ENCODE measurements at places on chromosomes 4 and X.

- DNase-seq: no peak
- no peak overlapping the region for H3K4me3 ChIP-seq
- no peak overlapping the region for H3K27ac ChIP-seq
- no peaks in the 10 kb centered on the region for H3K36me3 ChIP-seq
- H3K27me3 ChIP-seq: peaks cover 11% of the 10 kb centered on the region
- H3K4me1 ChIP-seq: peaks cover 13% of the 10 kb centered on the region
Observed at GRCh38 chrX:20519826-20520225, 253.1 kb upstream of the RPS6KA3 start.

- H3K4me3 ChIP-seq: no peak overlapping the region
- no peaks in the 10 kb centered on the region for H3K36me3 ChIP-seq
- no peak overlapping the region for H3K27ac ChIP-seq
- DNase-seq: no peak
- no peaks in the 10 kb centered on the region for H3K4me1 ChIP-seq
Observed at GRCh38 chrX:104318330-104319009, 63.7 kb upstream of the ESX1 start.

GRCh38 chr4:108355186-108355901 is 186.6 kb upstream of the LEF1 start:
- H3K27ac ChIP-seq: no peak overlapping the region
- DNase-seq: no peak
- peaks cover 8% of the 10 kb centered on the region for H3K4me1 ChIP-seq
- H3K27me3 ChIP-seq: peaks cover 23% of the 10 kb centered on the region
- no peak overlapping the region for H3K4me3 ChIP-seq

DNA sequence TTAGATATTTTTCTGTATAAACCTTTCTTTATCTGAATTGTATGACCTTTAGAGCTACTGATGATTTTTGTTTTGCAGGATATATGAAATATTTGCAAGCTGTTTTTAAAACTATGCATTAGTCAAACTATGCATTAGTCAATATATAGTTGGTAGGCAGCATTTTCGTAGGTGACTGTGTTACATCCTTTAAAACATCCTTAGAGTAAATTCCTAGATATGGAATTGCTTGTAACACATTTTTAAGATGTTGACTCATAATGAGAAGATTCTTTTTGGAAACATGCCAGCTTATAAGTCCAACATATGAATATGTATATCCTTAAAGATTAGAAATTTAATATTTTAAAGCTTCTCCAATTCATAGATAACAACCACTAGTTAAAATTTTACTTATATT is 1768.5 kb downstream of the PCDH7 start:
- H3K36me3 ChIP-seq: no peaks in the 10 kb centered on the region
- H3K27ac ChIP-seq: no peak overlapping the region
- H3K4me3 ChIP-seq: no peak overlapping the region
- DNase-seq: no peak

GRCh38 chrX:69080855-69081465 is 84.3 kb downstream of the PJA1 start:
- DNase-seq: no peak
- H3K36me3 ChIP-seq: no peaks in the 10 kb centered on the region
- no peaks in the 10 kb centered on the region for H3K27me3 ChIP-seq
- H3K4me1 ChIP-seq: no peaks in the 10 kb centered on the region

DNA sequence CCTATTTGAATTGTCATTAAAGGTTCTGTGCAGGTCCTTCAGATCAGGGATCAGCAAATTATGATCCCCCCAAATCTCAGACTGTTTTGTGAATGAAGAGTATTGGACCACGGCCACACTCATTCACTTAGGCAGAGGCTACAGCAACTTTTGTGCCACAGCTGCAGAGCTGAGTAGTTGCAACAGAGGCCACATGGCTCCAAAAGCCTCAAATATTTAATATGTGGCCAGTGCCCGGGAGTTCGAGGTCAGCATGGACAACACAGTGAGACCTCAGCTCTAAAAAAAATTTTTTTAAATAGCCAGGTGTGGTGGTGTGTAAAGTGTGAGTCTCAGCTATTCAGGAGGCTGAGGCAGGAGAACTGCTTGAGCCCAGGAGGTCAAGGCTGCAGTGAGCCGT is 100.7 kb downstream of the NSUN7 start:
- H3K4me3 ChIP-seq: no peak overlapping the region
- no peak for DNase-seq
- no peak overlapping the region for H3K27ac ChIP-seq
- peaks cover 52% of the 10 kb centered on the region for H3K27me3 ChIP-seq

DNA sequence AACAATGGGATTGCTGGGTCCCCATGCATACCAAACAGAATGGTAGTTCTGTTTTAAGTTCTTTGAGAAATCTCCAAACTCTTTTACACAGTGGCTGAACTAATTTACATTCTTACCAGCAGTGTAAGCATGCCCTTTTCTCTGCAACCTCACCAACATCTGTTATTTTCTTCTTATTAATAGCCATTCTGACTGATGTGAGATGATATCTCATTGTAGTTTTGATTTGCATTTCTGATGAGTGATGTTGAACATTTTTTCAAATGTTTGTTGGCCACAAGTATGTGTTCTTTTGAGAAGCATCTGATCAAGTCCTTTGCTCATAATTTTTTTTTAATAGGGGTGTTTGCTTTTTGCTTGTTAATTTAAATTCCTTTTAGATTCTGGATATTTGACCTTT is 41.2 kb upstream of the ZMAT1 start:
- DNase-seq: no peak
- no peaks in the 10 kb centered on the region for H3K4me1 ChIP-seq
- no peak overlapping the region for H3K4me3 ChIP-seq
- H3K27me3 ChIP-seq: peaks cover 27% of the 10 kb centered on the region

GRCh38 chr4:81573840-81574239 is 102.1 kb upstream of the RASGEF1B start:
- peaks cover 13% of the 10 kb centered on the region for H3K27me3 ChIP-seq
- H3K36me3 ChIP-seq: no peaks in the 10 kb centered on the region
- H3K4me3 ChIP-seq: no peak overlapping the region
- H3K27ac ChIP-seq: no peak overlapping the region
- H3K4me1 ChIP-seq: no peaks in the 10 kb centered on the region
- DNase-seq: no peak

DNA sequence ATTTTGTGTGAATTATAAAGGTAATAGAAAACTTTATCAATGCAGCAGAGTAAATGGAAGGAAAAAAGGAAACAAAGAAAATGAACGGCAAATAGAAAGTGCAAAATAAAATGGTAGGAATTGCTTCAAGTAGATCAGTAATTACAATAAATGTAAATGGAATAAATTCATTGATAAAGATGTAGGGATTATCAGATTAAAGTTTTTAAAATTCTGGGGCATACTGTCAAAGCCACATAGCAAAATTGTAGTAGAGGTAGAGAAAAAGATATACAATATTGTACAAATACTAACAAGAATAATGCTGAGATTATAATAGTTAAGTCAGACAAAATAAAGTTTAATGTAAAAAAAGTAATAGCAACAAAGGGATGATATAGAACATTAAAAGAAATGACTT is 94.7 kb downstream of the SMIM20 start:
- H3K27me3 ChIP-seq: peaks cover 52% of the 10 kb centered on the region
- H3K36me3 ChIP-seq: no peaks in the 10 kb centered on the region
- no peak for DNase-seq

DNA sequence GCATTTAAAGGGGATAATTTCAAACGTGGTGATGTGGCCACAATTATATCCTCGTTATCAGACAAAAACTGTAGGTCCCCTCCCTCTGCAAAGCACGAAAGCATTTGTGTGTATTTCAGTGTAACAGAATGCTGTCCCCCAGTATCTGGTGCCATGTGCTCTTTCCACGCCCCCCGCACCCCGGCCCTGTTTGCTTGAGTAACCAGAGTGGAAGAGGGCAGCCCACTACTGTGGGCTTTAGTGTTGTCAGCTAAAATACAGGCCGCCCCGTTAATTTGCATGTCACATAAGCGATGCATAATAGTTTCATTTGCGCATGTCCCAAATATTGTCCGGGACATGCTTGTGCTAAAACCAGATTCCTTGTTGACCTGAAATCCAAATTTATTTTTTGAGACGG is 110.1 kb downstream of the PHKA2 start:
- no peak overlapping the region for H3K4me3 ChIP-seq
- peaks cover 28% of the 10 kb centered on the region for H3K27me3 ChIP-seq
- DNase-seq: no peak
- no peak overlapping the region for H3K27ac ChIP-seq
- H3K36me3 ChIP-seq: peaks cover 1% of the 10 kb centered on the region

- no peaks in the 10 kb centered on the region for H3K27me3 ChIP-seq
- H3K27ac ChIP-seq: peak overlapping the region; percentile 67
- peaks cover 46% of the 10 kb centered on the region for H3K4me1 ChIP-seq
Observed at GRCh38 chr4:7880683-7881082, 59.0 kb downstream of the AFAP1 start.

DNA sequence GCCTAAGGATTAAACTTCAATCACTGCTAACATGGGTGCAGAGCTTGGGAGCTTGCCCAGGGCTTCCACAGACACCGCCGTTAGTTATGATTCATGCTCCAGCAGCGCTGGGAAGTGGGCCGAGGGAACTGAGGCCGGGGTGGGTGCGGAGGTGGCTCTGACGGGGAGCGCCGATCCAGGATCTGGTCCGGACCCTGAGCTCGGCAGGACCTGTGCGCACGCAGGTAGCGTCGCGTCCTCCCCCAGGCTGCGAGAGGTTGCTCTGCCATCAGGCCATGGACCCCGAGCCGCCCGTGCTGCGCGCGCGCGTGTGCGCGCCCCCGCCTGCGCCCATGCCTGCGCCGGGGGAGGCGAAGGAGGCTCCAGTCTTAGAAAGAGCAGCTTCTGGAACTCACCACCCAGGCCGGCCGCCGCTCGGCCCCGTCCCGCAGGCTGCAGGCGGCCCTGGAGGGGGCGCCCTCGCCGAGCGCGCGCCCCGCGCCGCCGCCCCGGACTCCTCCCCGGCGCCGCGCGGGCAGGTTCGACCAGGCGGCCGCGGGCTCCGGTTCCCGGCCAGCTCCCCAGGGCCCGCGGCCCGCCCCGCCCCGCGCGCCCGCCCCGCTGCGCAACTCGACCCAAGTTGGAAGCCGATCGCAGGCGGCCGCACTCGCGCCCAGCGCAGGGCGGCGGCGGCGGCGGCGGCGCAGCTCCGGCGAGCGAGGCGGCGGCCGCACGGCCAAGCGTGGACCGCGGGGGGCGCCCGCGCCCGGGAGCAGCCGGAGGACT is 732 bp upstream of the ADRA2C start:
- H3K27me3 ChIP-seq: peaks cover 46% of the 10 kb centered on the region
- H3K4me1 ChIP-seq: no peaks in the 10 kb centered on the region
- no peak for DNase-seq

- no peak overlapping the region for H3K27ac ChIP-seq
- H3K4me1 ChIP-seq: no peaks in the 10 kb centered on the region
- no peak overlapping the region for H3K4me3 ChIP-seq
- H3K36me3 ChIP-seq: no peaks in the 10 kb centered on the region
Observed at GRCh38 chr4:173051716-173052115, 116.9 kb upstream of the GALNT7 start.

- no peaks in the 10 kb centered on the region for H3K36me3 ChIP-seq
- H3K4me3 ChIP-seq: no peak overlapping the region
- no peaks in the 10 kb centered on the region for H3K27me3 ChIP-seq
- DNase-seq: no peak
- H3K27ac ChIP-seq: no peak overlapping the region
Observed at GRCh38 chr4:22744478-22745062, 51.8 kb downstream of the GBA3 start.

- H3K27ac ChIP-seq: no peak overlapping the region
- H3K4me1 ChIP-seq: no peaks in the 10 kb centered on the region
- H3K27me3 ChIP-seq: no peaks in the 10 kb centered on the region
- H3K4me3 ChIP-seq: no peak overlapping the region
Observed at GRCh38 chr4:44147571-44148075, 301.0 kb downstream of the KCTD8 start.

- H3K36me3 ChIP-seq: no peaks in the 10 kb centered on the region
- H3K27me3 ChIP-seq: no peaks in the 10 kb centered on the region
- H3K27ac ChIP-seq: no peak overlapping the region
Observed at GRCh38 chr4:39649639-39650265, 11.1 kb upstream of the SMIM14 start.

DNA sequence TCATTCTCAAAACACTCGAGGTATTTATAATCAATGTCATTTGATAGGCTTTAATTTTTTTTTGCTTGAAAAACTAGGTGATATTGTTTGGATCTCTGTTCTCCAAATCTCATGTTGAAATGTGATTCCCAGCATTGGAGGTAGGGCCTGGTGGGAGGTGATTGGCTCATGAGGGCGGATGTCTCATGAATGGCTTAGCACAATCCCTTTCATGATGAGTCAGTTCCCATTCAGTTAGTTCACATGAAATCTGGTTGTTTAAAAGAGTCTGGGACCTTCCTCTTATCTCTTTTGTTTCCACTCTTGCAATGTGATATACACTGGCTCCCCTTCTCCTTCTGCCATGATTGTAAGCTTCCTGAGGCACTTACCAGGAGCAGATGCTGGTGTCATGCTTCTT is 638.7 kb downstream of the DMD start:
- H3K27me3 ChIP-seq: no peaks in the 10 kb centered on the region
- DNase-seq: no peak
- no peaks in the 10 kb centered on the region for H3K4me1 ChIP-seq
- no peak overlapping the region for H3K27ac ChIP-seq

GRCh38 chrX:23841847-23842522 is 59.0 kb downstream of the SAT1 start:
- H3K4me3 ChIP-seq: no peak overlapping the region
- H3K27ac ChIP-seq: no peak overlapping the region
- no peaks in the 10 kb centered on the region for H3K4me1 ChIP-seq
- H3K36me3 ChIP-seq: no peaks in the 10 kb centered on the region
- DNase-seq: no peak
- no peaks in the 10 kb centered on the region for H3K27me3 ChIP-seq

GRCh38 chrX:135308345-135308855 is 880 bp upstream of the ETDC start:
- H3K4me3 ChIP-seq: no peak overlapping the region
- no peaks in the 10 kb centered on the region for H3K36me3 ChIP-seq
- no peaks in the 10 kb centered on the region for H3K27me3 ChIP-seq
- H3K4me1 ChIP-seq: peaks cover 8% of the 10 kb centered on the region
- H3K27ac ChIP-seq: no peak overlapping the region
- DNase-seq: no peak

GRCh38 chr4:148311526-148311925 is 130.7 kb downstream of the NR3C2 start:
- peaks cover 23% of the 10 kb centered on the region for H3K4me1 ChIP-seq
- no peak for DNase-seq
- no peak overlapping the region for H3K4me3 ChIP-seq
- no peak overlapping the region for H3K27ac ChIP-seq
- no peaks in the 10 kb centered on the region for H3K27me3 ChIP-seq
- H3K36me3 ChIP-seq: no peaks in the 10 kb centered on the region

DNA sequence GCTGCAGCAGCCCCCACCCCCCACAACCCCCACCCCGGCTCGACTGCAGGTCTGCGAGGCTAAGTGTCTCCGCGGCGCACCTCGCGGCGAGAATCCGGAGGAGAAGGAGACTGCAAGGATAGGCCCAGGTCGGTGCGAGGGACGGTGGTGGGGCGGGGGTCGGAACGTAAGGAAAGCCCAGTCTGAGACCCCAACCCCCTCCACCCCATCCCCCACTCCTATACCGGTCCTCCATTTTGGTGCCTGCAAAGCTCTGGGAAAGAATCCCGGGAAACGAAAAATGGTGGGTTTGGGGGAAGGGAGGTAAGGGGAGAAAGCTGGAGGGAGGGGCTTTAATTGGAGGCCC is 614 bp downstream of the BEX3 start:
- no peak for DNase-seq
- peaks cover 4% of the 10 kb centered on the region for H3K4me1 ChIP-seq
- H3K27ac ChIP-seq: no peak overlapping the region
- no peaks in the 10 kb centered on the region for H3K27me3 ChIP-seq

Measured in central memory CD8-positive, alpha-beta T cell (primary cell).